Activated naive CD4-positive, alpha-beta T cell treated with anti-CD3 and anti-CD28 coated beads, Interleukin-2, amount 50 U/mL, for 16 hours (primary cell): ENCODE measurements at places on chromosomes 1 and 21.

GRCh38 chr1:214272964-214273533 lies 7.9 kb upstream of the SMYD2 start:
- no peak for DNase-seq

DNA sequence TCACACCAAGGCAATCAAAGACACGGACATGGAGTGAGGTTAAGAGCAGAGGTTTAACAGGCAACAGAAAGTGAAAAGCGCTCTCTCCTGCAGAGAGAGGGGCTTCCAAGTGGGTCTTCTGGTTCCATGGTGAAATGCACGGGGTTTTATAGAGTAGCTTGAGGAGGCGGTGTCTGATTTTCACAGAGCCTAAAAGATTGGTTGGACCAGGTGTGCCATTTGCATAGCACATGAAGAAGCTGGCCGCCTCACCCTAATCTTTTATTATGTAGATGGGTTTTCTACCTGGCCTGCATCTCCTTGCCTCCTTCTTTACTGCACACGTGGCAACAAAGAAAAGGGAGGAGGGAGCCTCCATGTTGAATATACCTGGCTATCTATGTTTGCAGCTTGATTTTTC lies 197.3 kb downstream of the RYR2 start:
- no peak for DNase-seq

DNA sequence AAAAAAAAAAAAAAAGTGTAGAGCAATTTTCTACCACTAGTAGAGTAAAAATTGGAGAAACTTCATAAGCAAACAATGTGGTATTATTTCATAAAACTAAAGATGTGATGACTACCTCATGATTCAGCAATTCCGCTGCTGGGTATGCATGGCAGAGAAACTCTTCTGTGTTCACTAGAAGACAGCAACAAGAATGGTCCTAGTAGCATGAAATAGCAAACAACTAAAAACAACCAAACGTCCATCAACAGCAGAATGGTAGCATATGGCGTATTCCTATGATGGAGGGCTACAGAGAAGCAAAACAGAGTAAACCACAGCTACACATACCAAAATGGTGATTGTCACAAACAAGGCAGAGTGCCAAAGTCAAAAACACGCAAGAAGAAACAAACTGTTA lies 18.9 kb downstream of the HTR1D start:
- DNase-seq, result no peak

GRCh38 chr1:1302006-1302430 lies 5.7 kb downstream of the ACAP3 start:
- DNase-seq, result no peak

GRCh38 chr1:179038528-179039281 lies 13.0 kb downstream of the FAM20B start:
- no peak for DNase-seq

DNA sequence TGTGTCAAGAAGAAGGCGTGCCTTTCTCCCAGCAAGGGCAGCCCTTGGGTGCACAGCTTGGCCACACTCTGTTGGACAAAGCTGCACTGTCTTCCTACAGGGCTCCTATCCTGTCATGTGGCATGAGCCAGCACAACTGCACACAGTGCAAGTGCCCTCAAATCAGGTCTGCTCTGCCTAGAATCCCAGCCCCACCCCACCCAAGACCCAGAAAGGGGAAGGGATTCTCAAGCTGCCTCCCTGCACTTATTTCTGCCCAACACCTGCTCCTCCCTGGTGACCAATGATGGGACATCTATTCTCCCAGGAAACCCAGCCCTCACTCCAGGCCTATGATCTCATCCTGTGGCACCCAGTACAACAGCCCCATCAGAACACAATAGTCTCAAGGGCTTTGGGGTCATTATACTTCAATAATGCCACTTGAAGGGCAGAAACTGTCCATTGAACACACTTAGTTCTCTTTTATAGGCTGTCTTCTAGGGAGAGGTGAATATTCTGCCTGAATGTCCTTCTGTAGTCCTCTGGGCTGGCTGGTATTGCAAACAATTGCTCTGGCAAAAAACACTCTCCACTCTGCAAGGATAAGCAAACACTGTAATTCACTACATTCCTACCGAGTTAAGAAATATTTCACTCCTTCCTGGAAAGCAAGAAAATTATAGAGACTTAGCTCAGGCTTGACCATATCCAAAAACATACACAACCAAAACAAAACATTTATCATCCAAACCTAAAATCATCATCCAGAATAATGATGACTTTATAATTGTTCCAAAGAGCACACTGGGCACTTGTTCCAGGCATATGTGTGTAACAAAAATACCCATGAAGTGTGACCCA lies 43.1 kb upstream of the IGSF3 start:
- DNase-seq, result no peak

DNA sequence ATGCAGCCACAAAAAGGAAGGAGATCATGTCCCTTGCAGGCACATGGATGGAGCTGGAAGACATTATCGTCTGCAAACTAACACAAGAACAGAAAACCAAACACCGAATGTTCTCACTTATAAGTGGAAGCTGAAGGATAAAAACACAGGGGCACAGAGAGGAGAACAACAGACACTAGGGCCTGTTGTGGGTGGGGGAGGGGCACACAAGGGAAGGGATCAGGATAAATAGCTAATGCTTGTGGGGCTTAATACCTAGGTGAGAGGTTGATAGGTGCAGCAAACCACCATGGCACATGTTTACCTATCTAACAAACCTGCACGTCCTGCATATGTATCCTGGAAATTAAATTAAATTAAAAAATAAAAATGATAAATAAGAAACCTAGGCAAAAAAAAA lies 969.9 kb downstream of the TTLL7 start:
- no peak for DNase-seq

- DNase-seq, result peak; percentile 77
These were observed 909 bp upstream of the PAXBP1 start for GRCh38 chr21:32772281-32773047.

DNA sequence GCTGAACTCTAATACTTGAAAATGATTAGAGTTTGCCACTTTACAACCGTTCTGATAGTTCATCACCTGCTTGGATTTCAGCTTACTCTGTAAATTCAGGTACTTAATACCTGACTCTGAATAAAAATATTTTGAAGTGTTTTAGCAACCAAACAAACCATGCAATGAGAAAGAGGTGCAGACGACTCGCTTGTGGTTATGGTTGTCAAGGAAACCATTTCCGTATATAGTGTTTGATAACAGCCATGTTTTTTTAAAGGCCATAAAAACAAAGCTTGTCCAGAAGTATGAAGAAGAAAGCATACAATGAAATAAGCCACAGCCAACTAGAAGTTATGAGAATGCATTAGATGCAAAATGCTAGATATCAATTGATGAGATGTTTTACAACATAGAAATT lies 167.2 kb upstream of the HMCN1 start:
- no peak for DNase-seq

- DNase-seq, result no peak
These were observed 73.1 kb upstream of the CACHD1 start for GRCh38 chr1:64396817-64397216.

- no peak for DNase-seq
These were observed 141.3 kb upstream of the IGSF21 start for GRCh38 chr1:17966341-17966740.

GRCh38 chr1:46128344-46128743 lies 4.1 kb downstream of the PIK3R3 start:
- DNase-seq, result no peak

- DNase-seq, result no peak
These were observed 12.5 kb upstream of the SPOCD1 start for GRCh38 chr1:31828341-31828740.

GRCh38 chr1:195113471-195113870 lies 1494.8 kb downstream of the KCNT2 start:
- no peak for DNase-seq

DNA sequence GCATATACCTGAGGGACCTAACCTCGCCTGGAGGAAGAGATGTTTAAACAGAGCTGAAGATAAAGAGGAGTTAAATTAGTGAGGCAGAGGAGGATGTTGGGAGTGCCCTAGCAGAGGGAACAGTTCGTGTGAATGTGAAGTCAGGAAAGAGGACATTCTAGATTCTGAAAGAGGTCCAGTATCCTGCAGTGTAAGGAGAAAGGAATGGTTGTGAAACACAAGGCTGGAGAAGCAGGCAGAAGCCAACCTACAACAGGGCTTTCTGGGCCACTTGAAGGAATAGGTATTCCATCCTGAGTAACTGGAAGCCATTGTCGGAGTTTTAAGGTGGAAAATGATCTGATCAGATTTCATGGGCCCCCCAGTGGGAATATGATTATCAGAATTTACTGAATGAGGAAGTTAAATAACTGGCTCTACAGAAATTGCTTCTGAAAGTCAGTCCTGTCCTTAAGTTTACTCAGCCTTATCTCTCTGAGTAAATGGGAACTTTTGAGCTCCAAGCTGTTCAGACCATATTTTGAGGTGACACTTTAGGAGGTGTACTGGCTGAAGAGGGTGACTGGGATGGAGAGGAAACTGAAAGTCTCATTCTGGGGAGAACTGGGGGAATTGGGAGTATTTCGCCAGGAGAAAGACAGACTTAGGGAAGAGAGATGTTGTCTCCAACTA lies 24.4 kb upstream of the FAAH start:
- no peak for DNase-seq

GRCh38 chr1:180029524-180030135 lies 75.0 kb downstream of the CEP350 start:
- no peak for DNase-seq

- no peak for DNase-seq
These were observed 202.6 kb downstream of the APP start for GRCh38 chr21:25967901-25968438.

GRCh38 chr1:95085376-95085775 lies 12.6 kb upstream of the ALG14 start:
- DNase-seq, result no peak

GRCh38 chr1:207328908-207329440 lies 7.5 kb downstream of the CD55 start:
- no peak for DNase-seq

- DNase-seq, result no peak
These were observed 188.0 kb upstream of the C21orf91 start for GRCh38 chr21:18007121-18007520.

DNA sequence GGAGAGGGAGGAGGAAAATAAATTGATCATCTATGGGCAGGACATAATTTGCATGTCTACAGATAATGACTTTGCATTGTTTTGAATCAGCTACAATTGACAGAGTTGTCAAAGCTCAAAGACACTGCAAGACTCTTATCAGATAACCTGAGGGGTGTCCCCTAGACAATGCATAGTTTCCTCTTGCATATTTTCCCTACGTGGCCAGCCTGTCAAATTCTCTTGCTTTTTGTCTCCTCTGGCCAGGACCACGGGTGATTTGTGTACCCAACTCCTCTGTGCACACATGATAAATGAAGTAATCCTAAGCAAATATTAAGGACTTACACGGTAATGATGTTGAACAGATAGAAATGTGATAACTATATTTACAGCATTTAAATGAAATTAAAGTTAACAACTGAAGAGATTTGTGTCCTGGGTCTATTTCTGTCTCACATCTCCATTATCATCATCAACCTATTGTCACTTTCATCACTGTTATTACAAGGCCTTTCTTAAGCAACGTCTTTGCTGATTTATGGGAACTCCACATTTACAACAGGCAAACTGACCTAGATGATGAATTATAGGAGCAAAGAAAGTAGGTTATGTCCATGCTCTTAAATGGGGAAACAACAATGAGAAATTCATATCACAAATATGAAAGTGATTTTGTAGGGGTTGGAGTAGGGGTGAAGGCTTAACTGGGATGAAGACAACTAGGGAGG lies 18.8 kb downstream of the BATF3 start:
- DNase-seq, result no peak

- DNase-seq, result no peak
These were observed 157.4 kb downstream of the GPR52 start for GRCh38 chr1:174605198-174605597.

- no peak for DNase-seq
These were observed 609.2 kb downstream of the LMO4 start for GRCh38 chr1:87937831-87938395.

DNA sequence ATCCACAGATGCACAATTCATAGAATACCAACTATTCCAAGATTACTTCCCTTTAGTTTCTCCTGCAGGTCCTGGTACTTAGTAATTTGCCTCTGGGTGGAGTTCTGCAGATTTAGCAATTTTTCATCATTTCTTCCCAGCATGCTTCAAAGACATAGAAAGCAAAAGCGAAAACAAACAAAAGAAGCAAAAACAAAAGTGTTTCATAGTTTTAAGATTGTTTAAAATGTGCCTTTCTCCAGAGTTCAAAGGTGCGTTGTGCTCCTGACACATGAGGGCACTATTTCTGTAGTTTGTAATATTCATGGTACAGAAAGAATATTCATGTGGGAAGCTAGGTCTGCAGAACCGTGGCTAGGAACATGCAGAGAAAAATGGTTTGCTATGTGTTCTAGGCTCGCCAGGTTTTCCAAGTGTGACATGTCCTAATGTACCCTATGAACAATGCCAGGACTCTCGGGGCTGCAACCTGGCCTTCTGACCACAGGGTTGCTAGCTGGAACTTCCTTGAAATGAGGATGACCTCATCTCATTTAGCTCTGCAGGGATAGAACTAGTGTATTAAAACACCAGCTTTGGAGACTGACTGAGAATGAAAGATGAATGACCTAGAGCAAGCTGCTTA lies 30.0 kb upstream of the RCSD1 start:
- DNase-seq, result peak; percentile 34

GRCh38 chr1:39258146-39258924 lies 53.8 kb downstream of the MACF1 start:
- DNase-seq, result peak; percentile 62

GRCh38 chr1:246815693-246816270 lies 91.6 kb downstream of the SCCPDH start:
- no peak for DNase-seq

DNA sequence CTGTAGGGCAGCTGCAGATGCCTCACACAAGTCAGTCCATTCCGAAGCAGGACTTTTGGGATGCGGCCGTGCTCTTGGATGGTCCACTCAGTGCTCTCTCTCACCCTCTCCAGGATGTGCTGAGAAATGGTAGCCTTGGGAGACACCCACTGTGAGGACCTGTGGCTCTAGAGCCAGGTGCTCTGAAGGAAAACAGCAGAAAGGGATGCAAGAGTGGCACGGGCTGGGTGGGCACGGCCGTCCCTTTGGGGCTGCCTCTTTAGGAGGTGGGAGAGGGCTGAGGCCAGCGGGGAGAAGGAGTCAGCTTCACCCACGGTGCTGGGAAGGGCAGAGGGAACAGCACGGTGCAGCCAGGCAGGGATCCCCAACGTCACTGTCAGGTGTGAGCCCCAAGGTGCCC lies 106.1 kb downstream of the RIPK4 start:
- DNase-seq, result no peak

DNA sequence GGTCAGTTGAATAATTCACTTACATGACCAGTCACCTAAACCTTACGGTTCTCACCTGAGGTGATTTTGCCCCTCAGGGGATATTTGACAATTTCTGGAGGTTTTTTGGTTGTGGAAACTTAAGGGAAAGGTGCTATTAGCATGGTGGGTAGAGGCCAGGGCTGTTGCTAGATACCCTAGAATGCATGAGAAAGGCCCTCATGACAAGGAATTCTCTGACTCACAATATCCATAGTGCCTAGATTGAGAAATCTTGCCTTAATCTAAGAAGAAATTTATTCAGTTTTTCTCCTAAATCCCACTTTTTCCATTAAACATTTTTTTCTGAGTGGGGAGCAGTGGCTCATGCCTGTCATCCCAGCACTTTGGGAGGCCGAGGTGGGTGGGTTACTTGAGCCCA lies 119.7 kb downstream of the TGFB2 start:
- DNase-seq, result no peak
